NCI-H510A treated with DMSO at 0.1 percent for 48 hours (cell line): ENCODE measurements at places on chromosomes 6 and 20.

- no peak for DNase-seq
These were observed 244.5 kb downstream of the TPBG start for GRCh38 chr6:82607998-82608725.

DNA sequence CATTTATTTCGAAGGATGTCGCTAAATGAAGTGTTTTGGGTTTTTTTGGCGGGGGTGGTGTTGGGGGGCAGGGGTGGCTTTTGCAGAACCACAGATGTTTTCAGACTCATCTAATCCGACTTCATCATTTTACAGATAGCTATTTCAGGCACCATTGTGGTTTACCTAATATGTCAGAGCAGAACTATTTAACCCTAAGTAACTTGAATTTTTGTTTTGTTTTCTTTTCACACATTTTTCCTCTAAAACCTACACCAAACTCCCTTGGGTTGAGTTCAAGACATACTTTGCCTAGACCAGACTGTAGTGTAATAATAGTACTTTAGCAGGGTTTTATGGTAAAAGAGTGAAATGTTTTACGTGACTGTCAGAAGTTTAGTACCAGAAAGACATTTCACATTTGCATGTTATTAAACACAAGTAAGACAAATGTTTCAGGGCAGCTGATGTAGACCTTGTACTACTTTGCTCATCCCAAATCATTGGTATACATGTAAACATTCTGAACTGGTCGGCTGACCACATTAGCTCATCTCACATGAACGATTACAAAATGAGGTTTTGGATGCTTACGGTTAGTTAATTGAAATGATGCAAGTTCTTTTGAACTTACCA, 37.7 kb downstream of the MAP3K4 start:
- DNase-seq = no peak

DNA sequence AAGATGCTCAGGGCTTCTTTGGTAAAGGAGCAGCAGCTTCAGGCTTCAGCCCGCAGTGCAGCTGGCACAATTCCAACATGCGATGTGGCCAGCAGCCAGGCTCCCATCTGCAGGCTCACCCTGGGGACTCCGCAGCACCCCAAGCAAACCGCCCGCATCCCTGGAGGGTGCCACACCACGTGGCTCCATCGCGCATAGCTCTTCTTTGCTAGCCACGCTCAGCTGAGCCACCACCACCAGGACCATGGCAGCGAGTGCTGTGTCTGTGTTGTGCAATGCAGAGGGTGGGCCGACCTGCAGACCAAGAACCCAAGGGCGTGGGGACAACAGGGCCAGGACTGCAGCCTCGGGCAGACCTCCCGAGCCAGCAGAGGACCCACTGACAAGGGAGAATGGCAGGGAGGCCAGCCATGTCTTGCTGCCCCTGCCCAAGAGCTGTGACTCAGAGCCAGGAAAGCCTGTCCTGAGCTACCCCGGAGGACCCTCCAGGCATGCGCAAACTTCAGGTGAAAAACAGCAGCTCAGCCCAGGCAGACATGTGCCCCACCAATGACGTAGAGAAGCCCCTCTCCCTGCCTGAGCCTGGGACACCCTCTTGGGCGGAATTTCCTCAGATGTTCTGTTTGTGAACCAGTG, 87.8 kb downstream of the GINS1 start:
- DNase-seq = no peak

GRCh38 chr20:13276945-13277541, 56.0 kb downstream of the ISM1 start:
- DNase-seq = no peak

GRCh38 chr6:36686668-36687513, 8.4 kb downstream of the CDKN1A start:
- no peak for DNase-seq

DNA sequence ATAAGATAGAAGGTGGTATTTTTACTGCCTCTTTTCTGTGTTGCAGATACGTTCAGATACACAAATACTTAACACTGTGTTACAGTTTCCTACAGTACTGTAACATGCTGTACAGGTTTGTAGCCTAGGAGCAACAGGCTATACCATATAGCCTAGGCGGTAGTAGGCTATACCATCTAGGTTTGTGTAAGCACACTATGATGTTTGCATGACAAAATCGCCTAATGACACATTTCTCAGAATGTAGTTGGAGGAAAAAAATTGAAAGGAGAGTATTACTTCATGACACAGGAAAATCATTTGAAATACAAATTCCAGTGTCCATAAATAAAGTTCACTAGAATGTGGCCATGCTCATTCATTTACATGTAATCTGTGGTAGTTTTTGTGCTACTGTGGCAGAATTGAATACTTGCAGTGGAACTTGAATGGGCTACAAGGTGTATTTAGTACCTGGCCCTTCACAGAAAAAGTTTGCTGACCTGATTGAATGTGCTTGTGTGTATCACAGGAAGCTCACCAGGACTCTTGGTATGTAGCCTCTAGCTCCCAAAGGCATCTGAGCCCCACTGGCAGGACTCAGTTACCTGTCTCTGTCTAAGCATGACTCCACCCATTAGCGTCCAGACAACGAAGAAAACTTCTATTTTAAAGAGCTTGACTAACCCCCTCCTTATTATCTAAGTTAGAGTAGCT, 18.8 kb downstream of the TOP1 start:
- DNase-seq = no peak

GRCh38 chr6:29916741-29917140, 25.6 kb upstream of the HLA-A start:
- DNase-seq = no peak

GRCh38 chr20:36579996-36580545, 6.7 kb downstream of the TGIF2 start:
- no peak for DNase-seq
